ENCODE measurements at places on chromosomes 2 and 18.

DNA sequence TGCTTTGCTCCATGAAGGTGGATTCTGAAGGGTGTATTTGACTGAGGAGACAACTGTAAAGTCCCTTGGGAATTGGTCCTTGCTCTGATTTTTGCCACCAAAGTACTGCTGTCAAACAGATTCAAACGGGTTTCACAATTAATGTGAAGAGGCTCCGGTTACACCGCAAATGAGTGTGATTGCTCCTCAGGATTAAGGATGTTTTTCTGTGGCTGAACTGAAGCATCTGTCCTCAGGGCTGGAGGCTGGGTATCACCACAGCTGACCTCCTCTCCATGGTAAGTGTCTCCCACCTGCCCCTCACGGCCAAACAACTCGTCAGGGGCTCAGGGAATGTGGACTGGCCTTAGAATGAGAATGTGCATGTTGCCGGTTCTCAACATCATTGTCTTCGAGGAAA, 130.4 kb upstream of the NDUFV2 start:
- no peak for DNase-seq

DNA sequence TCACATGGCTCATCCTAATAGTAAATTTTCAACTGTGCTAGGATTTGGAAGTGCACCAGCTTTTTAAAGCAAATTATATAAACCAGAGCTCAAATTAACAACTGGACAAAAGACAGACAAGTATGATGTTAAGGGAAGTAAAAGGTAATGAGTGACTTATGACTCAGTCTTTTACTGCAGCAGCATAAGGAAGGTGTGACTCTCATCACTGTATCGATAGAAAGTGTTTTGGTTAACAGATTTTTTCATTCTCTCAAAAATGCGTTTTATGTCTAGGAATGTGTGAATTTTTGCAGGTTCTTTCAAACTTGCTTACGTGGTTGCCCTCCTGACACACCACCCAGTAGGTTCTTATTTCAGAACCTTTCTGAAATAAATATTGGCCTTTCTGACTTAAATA, 244.2 kb upstream of the BOD1L2 start:
- DNase-seq: no peak

DNA sequence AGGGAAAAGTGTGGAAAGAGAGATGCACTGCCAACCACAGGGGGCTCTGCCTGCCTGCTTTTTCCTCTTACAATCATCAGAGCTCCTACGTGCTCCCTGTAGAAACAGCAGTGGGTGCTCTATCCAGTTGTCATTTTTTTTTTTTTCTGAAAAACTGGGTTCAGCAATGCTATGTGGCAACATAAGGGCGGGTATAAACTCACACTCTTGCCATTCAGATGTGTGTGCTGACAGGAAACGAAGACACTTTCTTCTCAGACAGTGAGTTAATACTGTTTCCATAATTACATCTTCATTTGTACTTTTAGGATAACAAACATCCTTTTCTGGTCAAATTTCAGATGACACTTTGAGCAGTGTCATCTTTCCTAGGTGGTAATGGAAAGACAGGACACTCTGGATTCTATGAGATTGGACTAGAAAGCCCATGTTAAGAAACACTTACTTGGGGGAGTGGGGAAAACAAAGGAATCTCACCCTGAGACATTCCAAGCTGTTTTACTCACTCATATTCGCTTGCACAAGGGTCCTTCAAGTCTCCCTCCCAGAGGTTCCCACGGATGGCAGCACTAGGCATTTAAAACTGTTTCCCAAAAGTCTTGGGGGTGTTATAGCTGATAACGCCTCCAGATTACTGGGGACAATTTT, 41.3 kb downstream of the CCDC93 start:
- DNase-seq: no peak

DNA sequence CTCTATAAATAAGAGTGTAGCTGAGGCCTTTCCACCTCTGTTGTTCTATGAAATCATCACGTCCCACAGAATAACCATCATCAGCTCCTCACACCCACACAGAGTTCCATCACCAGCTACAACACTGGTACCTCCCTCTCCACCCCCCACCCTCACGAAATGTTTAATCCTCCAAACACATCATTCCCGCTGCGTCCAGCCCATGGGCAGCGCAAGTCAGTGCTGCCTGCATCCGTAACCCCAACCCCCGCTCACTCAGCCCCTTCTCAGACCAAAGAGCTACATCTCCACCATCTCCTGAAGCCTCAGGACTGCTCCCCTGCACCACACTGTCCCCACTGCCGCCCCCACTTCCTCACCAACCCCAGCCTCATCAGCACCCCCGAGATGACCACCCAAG, 19.4 kb downstream of the DNMT3A start:
- DNase-seq: no peak
